RWPE2 (cell line): ENCODE measurements at places on chromosomes 3 and 15.

DNA sequence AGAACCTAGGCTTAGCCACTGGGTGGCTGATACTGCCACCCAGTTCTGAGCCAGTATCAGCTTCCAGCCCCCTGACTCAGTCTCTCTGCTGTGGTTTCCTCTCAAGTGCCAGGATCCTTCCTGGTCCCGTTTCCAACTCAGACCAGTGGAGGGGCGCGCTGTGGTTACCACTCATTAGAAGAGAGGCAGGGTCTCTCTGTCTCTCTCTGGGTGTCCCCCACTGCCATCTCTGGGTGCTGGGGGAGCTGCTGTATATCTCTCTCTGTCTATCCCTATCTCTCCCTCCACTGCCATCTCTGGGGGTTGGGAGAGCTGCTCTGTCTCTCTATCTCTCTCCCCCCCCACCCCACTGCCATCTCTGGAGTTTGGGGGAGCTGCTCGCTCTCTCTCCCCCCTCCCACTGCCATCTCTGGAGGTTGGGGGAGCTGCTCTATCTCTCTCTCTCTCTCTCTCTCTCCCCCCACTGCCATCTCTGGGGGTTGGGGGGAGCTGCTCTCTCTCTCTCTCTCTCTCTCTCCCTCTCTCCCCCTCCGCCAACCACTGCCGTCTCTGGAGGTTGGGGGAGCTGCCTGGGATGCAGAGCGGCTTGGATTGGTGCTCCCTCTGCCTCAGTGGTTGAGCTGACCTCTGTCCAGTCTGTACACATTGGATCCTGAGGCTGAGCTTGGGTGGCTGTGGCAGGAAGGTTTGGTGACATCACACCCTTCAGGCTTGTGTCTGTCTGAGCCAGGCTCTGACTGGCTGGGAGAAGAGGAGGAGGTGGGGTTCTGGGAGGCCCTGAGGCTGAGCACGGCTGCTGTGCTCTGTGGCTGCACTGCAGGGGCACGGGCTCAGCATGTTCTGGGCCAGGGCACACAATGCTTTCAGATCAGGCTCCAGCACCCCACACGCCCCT is 98.9 kb downstream of the APBA2 start:
- DNase-seq = no peak

DNA sequence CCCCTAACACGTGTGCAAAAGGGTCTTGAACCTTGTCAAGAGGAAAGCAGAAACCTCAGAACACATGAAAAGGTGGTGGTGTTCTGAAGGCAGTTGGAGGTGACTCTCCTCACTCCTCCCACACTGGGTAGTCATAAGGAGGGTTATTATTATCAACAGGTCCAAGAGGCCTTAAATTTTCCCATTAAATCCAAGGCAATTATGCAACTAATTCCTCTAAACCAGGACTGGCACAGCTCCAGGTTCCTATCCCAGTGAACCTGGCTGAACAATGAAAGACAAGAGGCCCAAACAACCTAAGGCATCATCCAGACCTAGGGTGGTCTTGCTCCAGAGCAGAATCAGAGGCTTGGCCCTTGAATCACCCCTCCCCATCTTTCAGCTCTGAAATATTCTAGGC is 15.0 kb downstream of the MYLK start:
- DNase-seq = no peak

- no peak for DNase-seq
These were observed 102.5 kb downstream of the ZMAT3 start for GRCh38 chr3:178969004-178969700.

DNA sequence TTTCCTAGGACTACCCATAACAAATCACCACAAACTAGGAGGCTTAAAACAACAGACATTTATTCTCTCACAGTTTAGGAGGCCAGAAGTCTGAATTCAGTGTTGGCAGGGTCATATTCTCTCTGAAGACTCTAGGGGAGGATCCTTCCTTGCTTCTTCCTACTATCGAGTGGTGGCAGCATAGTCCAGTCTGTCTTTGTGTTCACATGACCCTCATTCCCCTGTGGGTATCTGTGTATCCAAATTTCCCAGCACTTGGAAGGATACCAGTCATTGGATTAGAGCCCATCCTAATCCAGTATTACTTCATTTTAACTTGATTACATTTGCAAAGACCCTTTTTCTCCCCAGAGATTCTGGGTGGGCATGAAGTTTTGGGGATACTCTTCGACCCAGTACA is 63.8 kb downstream of the GMPS start:
- no peak for DNase-seq

- no peak for DNase-seq
These were observed 29.5 kb downstream of the CFAP100 start for GRCh38 chr3:126424039-126424717.

DNA sequence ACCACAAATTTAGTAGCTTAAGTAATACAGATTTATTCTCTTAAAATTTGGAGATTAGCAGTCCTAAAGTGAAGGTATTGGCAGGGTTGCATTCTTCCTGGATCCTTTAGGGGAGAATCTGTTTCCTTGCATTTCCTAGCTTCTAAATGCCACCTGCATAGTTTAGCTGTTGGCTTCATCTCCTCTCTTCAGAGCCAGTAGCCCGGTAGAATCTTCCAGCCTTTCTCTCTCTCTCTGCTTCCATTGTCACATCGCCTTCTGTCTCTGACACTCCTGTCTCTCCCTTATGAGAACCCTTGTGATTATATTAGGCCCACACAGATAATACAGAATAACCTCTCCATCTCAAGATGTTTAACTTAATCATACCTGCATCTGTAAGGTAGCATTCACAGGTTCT is 21.4 kb downstream of the FAM98B start:
- no peak for DNase-seq

DNA sequence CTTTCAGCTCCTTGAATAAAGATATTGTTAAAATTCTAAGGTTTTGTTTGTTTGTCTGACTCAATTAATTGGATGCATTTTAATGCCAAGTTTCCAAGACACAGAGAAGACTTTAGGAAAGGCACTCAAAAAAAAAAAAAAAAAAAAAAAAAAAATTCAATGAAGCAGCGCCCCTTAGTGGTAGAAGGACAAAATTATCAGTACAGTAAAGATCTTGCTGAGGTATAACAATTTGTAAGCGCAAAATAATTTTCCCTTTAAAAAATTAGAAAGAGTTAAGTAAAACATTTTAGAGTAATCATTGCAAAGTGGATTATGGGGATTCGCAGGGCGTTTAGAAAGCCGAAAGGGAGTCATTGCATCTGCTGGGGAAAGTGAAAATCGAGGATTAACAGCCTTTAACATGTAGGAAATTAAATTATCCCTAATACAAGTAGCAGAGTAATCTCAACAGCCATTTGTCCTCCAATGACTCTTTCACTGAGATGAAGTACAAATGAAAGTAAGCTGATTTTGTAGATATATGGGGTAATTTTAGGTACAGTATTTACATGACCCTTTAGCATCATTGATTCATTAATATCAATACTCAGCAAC is 5.8 kb upstream of the DIS3L start:
- no peak for DNase-seq

GRCh38 chr3:19576343-19576742 is 357.7 kb downstream of the EFHB start:
- no peak for DNase-seq

GRCh38 chr15:85154061-85154460 is 172.4 kb downstream of the PDE8A start:
- no peak for DNase-seq

- DNase-seq = no peak
These were observed 50.1 kb upstream of the SKOR1 start for GRCh38 chr15:67775250-67775649.

DNA sequence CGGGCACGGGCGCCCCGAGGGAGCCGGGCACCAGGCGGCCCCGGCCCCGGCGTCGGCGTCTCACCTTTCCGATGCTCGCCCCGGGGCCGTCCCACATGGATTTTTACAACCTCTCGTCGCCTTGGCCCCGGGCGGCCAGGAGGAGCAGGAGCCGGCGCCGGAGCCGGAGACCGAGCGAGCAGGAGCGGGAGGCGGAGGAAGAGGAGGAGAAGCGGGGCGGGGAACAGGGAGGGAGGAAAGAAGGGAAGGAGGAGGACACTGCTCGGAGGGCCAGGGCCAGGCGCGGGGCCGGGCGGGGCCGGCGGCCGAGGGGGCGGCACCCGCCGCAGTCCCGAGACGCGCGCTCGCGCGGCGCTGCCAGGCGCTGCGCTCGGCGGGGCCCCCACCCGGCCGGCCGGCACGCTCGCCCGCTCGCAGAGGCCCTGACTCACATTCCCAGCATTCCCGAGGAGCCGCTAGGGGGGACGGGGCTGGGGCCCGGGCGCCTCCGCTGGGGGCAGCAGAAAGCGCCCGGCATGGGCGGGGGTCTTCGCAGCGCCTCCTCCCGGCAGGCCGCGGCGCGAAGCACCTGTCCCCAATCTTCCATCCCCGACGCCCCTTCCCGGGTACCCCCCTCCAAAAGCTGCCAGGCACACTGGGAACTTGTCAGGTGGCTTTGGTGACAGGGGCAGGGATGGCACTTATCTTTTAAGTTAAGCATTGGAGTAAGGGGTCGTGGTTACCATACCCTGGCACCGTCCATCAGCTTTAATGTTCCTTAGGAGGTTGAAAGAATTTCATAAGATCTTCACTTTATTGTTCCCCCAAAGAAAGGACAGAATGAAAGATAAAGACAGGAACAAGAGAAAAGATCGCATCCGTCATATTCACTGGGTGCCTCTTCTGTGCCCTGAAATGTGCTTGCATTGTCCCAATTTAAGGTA is at the start of gene ERC2:
TSS of gene ERC2 (minus strand) at position 284 of the 923 bp plus-strand sequence.
- no peak for DNase-seq

- DNase-seq = peak; percentile 70
These were observed 95.0 kb upstream of the SNRPA1 start for GRCh38 chr15:101390060-101390459.

- peak; percentile 65 for DNase-seq
These were observed 30.4 kb downstream of the GOLGA6L2 start for GRCh38 chr15:23416349-23417276.

GRCh38 chr3:46845397-46845859 is 17.8 kb downstream of the MYL3 start:
- DNase-seq = peak; percentile 60

GRCh38 chr3:182809531-182809930 is 16.2 kb downstream of the ATP11B start:
- no peak for DNase-seq

DNA sequence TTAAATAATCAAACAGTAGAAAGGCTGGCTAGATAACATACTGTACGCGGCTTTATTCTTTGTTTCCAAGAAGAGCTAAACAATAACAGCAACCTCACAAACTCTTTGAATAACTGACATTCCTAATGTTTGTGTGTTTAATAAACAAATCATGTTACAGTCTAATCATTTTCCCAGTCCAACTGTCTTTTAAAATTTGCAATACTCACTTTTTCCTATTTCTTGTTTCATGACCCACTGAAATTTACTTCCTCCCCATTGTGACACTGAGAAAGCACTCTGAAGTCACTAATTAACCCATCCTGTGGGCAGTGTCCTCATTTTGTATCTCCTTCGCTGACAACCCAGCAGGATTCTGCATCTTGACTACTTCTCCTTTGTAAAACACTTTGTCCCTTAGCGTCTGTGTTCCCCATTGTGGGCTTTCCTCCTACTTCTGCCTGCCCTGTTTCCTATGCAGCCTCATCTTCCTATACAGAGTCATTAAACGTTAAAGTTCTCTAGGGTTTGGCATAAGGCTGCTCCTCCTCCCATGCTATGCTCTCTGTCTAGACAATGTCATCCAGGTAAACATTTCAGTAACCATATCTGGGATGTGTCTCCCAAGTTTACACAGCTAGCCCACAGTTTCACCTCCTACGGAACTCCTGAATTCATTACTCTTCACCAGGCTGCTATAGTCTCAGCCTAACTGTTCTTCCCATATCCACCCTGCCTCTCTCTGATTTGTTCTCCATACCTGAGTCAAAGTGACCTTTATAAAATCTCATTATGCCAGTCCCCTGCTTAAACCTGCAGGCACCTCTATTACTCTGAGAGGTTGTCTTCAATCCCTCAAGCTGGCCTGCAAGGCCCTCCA is 148.9 kb downstream of the GREM1 start:
- no peak for DNase-seq

DNA sequence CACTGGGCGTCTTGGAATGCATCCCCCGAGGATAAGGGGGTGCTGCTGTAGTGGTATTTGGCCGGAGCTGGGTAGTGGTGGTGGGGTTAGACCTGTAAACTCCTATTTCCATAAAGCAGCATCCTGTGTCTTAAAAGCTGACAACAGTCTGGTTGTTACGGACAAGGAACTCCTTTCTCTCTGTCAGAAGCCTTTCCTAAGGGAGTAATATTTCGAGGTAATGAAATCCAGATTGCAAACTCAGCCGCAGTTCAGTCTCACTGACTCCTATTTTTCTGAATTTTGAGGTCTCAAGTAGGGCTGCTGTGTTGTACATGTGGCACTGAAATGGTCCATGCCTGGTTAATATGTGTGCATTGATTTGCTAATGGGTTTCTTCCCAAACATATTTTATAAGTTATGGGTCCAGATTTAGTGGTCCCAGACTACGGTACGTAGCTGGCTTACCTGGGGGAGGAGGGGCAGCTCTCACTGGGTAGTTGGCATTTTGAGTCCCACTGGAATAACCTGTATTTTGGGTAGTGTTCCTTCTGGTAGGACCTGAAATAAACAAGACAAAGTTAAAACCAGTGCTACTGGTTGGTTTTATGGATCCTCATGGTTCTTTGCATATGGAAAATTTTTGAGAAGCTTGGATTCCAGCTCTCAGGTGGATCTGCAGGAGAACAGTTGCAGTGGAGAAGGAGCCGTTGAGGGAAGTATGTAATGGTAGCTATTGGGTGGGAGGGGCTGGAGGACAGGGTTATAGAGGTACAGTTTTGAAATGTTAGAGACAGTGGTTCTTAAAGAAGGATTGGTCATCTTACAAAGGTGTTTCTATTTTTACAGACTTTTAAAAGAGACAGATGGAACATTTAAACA is 48.6 kb upstream of the LDHAL6B start:
- DNase-seq = peak; percentile 30

- no peak for DNase-seq
These were observed 951 bp downstream of the POMGNT2 start for GRCh38 chr3:43104660-43105595.

GRCh38 chr3:26132942-26133341 is 343.1 kb downstream of the OXSM start:
- DNase-seq = no peak

DNA sequence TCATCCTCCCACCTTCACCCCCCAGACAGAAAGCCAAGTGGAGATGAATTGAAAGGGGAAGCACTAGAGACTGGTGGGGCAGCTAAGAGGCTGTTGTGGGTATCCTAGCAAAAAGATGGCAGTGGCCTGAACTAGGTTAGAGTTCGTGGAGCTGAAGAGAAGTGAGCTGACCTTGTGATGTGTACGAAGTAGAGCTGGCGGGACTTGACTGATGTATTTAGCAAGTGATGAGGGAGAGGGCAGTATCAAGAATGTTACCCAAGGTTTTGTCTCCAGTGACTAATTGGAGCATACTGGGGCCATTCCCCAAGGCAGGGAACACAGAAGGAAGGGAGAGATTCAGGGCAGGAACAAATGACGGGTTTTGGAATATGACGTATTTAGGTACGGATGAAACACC is 50.0 kb upstream of the CP start:
- DNase-seq = no peak

DNA sequence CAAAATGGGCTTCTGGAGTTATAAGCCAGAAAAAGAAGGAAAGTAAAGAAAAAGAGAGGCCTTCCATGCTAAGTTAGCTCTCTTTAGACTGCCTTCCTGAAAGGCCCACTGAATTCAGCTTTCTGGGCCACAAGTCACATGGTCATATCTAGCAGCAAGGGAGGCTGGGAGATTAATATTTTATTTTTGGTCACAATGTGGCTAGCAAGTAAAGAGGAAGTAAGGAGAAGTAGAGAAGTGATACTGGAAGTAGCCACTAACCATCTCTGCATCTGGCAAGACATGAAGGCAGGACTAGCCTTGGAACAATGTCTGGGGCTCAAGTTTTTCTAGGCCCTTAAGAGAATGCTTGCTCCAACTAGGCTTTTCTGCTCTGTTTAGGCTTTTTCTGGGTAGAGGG is 81.8 kb upstream of the UBE2E1 start:
- DNase-seq = no peak
